ENCODE measurements at places on chromosomes 5 and 9.
A peak's percentile ranks its signal among the peaks of the same experiment; 100 is the strongest.

GRCh38 chr5:15286650-15287049 lies 213.3 kb upstream of the FBXL7 start:
- peaks cover 11% of the 10 kb centered on the region for H3K4me1 ChIP-seq
- no peak overlapping the region for H3K4me3 ChIP-seq
- no peak for DNase-seq
- H3K27me3 ChIP-seq = peaks cover 28% of the 10 kb centered on the region
- no peak overlapping the region for H3K27ac ChIP-seq
- no peaks in the 10 kb centered on the region for H3K36me3 ChIP-seq

DNA sequence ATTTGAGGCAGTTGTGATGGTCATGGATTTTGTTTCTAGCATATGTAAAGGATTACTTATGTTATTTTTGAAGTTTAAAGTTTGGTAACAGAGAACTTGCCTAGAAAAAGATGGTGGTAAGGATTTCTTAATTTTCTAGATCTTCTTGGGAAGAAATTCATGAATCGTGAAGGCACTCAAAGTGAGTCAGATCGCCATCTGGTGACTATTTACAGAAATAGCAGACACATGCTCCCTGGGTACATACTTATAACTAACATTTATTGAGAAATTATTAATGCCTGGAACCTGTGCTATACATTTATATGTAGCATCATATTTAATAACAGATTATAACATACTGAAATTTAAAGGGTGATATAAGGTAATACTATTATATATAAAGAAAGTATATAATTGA lies 299.7 kb downstream of the IZUMO3 start:
- no peak overlapping the region for H3K27ac ChIP-seq
- no peaks in the 10 kb centered on the region for H3K27me3 ChIP-seq
- H3K36me3 ChIP-seq = no peaks in the 10 kb centered on the region
- H3K4me1 ChIP-seq = no peaks in the 10 kb centered on the region
- DNase-seq = no peak

- peaks cover 10% of the 10 kb centered on the region for H3K4me1 ChIP-seq
- H3K27me3 ChIP-seq = no peaks in the 10 kb centered on the region
- H3K27ac ChIP-seq = no peak overlapping the region
- peaks cover 4% of the 10 kb centered on the region for H3K36me3 ChIP-seq
Observed at GRCh38 chr5:157546456-157547100, 29.0 kb downstream of the ADAM19 start.

- peaks cover 32% of the 10 kb centered on the region for H3K4me1 ChIP-seq
- H3K36me3 ChIP-seq = no peaks in the 10 kb centered on the region
- DNase-seq = no peak
- peaks cover 2% of the 10 kb centered on the region for H3K27me3 ChIP-seq
- H3K4me3 ChIP-seq = no peak overlapping the region
Observed at GRCh38 chr5:10155897-10156667, 93.6 kb downstream of the ATPSCKMT start.

DNA sequence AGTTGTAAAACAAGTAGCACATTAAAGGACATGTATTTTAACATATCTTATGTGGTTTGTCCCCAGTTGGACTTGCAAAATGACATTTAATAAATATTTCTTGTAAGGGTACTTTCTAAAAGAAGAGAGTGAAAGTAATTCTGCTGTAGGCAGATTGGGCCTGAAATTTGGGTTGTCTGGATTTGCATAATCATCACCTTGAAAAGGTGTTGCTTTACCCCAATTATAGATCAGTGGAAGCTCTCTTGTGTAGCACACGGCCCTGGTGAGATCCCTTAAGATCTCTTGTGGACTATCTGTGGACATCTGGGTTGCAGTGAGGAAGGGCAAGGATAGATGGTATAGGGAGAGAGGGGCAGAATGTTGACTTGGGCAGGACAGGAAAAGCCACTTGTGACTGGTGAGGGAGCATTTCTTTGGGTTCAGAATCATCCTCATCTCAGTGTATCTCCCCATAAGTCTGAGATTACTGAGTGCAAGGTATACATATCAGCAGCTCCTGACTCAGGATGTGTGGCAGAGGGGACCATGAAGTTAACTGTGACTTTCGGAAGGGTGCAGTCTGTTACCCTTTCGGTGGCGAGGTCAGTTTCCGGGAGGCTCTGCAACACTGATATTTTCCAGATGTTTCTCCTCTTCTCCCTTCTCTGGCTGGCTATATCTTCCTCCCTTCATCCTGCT lies 2.0 kb upstream of the TNFAIP8 start:
- H3K36me3 ChIP-seq = no peaks in the 10 kb centered on the region
- DNase-seq = no peak
- peaks cover 50% of the 10 kb centered on the region for H3K4me1 ChIP-seq
- no peaks in the 10 kb centered on the region for H3K27me3 ChIP-seq
- peak overlapping the region; percentile 18 for H3K27ac ChIP-seq

Measured in mesothelial cell of epicardium (in vitro differentiated cells).